Stimulated activated CD4-positive, alpha-beta T cell treated with anti-CD3 and anti-CD28 coated beads, Interleukin-4, amount 100 ng/mL, for 24 hours (primary cell): ENCODE measurements at places on chromosomes 7 and 10.

DNA sequence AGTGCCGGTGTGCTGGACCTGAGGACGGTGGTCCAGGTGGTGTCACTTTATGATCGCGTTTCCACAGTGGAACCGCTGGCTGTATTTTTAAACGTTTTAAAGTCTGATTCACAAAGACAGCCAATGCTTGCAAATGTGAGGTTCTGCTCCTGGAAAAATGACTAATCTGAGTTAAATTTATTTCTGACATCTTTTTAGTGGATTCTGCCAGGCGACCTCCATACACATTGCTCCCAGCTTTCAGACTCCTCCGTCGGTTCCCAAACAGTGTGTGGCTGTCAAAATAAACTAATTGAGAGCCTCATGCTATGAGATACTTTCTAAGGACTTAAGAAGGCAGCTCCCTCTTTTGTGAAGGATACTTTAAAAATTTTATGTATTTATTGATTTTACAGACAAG is 12.7 kb upstream of the TTYH3 start:
- DNase-seq = no peak

DNA sequence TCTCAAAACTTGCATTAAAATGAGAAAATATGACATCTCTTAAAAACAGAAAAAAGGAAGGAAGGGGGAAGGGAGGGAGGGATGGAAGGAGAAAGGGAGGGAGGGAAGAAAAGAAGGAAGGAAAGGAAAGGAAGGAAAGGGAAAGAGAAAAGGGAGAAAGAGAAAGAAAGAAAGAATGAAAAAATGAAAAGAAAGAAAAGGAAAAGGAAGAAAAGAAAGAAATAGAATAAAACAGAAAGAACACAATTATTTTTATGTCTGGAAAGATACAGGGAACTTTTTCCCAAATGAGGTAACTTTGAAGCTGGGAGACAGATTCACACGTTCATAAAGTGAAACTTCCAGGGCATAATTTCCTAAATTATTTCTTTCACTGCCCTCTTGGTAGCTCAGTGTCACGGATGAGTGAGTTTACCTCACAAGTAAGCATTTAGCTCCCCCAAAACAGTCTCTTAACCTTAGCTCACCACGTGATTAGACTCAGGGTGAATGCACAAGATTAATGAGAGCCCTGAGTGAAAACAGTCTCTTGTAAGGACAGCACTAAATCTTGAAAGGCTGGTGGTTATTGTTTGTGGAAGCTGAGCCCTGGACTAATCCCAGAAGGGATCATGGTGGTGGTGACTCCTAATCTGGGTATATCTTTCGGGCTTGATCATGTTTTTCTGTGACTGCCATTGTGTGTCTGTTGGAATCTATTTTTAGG is 74.1 kb upstream of the HDAC9 start:
- no peak for DNase-seq

DNA sequence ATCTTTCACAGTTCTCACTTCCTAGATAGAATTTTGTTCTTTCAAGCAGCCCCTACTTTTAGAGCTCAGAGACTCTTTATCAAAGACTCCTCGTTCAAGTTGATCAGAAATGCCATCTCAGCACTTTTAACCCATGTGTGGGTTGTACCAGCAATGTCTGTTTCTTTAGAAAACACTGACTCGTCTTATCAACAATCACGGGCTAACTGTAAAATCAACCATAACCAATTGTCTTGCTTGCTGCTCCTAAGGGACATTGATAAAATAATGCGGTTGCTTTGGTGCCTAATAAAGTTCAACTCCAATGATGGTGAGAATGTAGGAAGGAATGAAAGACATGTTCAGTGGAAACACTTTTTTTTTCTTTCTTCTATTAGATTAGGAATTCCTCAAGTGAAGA is 12.9 kb upstream of the CDK6 start:
- no peak for DNase-seq

DNA sequence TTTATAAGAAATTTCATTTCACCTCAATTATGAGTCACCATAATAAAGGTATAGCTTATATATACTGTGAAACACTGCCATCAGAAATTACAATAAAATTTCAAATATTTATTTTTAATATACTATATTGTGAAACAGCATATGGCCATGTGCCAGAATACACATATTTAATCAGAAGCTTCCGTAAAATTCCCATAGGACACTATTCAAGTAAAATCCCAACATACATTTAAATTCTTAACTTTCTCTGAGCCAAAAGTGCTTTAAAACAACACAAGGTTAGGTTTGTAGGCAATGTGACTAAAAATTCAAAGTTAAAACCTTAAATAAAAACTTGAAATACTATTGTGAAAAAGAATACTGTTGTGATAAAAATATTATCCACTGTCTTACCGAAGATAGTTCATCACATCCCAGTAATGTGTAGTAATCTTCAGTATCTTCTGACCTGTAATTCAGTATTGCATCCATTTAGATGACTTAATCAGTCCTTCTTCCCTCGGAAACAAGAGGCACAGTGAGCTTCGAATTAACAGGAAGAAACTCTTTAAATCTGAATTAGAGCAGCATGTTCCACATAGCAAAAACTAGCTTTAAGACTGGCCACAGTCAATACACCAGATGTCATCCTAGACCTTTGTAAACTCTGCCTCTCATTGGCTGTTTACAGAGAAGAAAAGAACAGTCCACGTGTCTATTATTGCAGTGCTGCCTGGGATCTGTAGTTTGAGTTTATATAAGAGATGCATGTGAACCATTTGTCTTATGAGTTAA is at the start of gene DNAJC12:
Gene DNAJC12, minus strand, starts transcription at position 648 of the 774 bp plus-strand sequence. Its CDS starts 177 bp downstream, at position 471.
- DNase-seq = no peak

- no peak for DNase-seq
These were observed 131.8 kb downstream of the BMPER start for GRCh38 chr7:34036972-34037792.

GRCh38 chr10:1251769-1252168 is 195.6 kb downstream of the WDR37 start:
- no peak for DNase-seq

DNA sequence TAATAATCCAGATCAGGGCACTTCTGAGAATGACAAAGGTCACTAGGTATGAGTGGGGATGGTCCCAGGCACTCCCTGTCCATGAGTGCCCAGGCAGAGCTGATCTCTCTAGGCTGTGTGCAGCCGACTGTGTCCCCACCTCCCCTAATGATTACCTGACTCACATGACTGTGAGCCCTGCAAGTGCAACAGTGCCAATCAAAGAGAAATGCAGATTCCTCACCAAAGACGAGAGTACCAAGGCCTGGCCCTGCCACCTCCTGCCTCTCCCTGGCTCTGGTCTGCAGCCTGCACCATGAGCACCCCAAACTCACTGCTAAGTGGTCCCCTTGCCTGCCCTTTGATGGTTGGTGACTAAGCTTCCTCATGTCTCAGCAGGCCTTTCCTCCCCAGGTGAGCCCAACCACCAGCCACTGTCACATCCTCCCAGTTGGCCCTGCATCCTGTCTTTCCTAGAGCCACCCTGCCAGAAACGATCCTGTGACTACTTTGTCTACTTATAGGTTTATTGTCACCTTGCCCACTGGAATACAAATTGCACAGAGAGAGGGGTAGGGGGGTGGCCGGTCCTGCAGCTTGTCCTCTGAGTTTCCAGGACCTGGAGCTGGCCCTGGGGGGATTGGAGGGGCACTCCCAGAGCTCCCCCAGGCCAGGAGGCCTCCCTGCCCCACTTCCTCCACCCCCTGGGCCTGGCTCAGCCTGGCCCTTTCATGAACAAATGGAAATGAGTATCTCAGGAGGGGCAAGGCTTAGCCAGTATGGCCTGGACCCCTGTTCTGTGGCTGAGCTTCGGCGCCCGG is 22.4 kb upstream of the GDF10 start:
- DNase-seq = peak; percentile 30

- no peak for DNase-seq
These were observed 80.9 kb downstream of the NEURL1 start for GRCh38 chr10:103574097-103575061.

DNA sequence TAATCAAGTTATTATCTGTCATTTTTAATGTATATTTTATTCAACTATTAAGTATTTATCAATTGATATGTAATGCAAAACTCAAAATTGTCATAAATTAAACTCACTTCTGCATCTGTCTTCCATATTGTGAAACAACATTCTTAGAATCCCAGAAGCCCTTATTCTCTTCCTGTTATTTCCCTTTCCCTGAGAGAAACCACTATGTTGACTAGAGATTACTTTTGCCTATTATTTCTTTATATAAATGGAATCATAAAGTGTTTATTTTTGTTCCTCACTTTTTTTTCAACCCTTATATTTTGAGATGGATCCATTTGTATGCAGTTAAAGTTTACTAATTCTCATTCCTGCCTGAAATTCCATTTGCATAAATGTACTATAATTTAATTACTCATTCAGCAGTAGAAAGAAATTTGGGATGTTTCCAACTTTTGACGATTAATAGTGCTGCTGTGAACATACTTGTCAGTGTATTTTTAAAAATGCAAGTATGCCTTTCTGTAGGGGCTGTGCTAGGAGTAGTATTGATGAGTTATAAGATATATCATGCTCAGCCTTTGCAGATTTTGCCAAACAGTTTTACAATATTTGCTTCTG is 211.2 kb downstream of the SEMA3D start:
- no peak for DNase-seq

GRCh38 chr7:157401567-157402387 is 65.0 kb downstream of the DNAJB6 start:
- DNase-seq = no peak

DNA sequence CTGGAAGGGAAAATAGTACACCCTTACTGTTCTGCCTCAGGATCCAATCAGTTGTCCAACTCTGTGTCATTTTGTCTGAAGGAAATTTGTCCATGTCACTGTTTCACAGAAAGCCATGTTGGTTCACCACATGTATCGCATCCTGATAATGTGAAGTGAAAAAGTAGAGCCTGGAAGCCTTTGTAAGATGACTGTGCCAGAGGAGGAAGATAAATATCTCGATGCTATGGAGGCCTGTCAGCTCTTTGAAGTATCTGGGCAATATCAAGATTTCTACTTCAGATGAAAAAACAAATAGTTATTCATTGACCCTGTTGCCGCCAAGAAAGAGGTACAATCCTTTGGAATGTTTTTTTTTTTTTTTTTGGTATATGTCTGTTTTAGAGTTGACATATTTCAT is 270.5 kb downstream of the PHF14 start:
- no peak for DNase-seq

- DNase-seq = no peak
These were observed 60.7 kb downstream of the ZNF783 start for GRCh38 chr7:149322737-149323136.

DNA sequence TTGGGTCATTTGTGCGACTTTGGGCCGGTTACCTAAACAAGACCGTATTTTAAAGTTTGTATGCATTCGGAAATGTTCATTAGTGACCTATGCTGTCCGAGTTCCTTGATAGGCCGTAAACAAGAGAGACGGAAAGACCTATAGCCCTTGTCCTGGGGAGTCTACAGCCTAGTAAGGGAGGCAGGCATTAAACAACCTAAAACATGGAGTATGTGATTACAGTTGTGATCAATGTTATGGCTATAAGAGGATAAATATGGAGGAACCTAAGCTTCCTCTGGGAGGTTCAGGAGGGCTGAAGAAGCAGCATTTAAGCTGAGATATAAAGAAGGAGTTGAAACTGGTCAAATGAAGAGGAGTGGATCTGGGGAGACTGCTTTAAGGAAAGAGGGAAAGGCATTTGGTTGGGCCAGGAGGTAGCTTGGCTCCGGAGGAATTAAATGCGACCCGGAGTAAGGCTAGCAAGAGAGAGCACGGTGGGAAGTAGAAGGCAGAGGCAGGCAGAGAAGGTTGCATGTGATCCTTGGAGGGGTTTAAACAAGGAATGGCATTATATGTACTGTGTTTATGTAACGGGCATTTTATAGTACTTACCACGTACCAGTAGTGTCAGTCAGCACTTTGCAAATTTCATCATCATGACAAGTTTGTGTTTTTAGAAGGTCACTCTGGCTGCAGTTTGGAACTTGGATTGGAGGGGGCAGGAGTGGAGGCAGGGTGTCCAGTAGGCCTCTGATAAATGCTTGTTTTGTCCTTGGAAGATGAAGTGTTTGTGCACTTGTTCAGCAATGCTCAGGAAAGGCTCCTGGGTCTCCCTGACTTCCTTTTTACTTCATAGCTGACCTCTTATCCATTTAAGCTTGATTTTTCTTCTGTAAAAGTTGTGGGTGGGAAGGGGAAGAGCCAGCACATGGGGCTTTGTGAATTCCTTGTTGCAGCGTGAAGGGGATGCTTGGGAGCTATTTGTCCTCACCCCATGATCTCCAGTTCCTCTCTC is 1.0 kb upstream of the AVPI1 start:
- no peak for DNase-seq

DNA sequence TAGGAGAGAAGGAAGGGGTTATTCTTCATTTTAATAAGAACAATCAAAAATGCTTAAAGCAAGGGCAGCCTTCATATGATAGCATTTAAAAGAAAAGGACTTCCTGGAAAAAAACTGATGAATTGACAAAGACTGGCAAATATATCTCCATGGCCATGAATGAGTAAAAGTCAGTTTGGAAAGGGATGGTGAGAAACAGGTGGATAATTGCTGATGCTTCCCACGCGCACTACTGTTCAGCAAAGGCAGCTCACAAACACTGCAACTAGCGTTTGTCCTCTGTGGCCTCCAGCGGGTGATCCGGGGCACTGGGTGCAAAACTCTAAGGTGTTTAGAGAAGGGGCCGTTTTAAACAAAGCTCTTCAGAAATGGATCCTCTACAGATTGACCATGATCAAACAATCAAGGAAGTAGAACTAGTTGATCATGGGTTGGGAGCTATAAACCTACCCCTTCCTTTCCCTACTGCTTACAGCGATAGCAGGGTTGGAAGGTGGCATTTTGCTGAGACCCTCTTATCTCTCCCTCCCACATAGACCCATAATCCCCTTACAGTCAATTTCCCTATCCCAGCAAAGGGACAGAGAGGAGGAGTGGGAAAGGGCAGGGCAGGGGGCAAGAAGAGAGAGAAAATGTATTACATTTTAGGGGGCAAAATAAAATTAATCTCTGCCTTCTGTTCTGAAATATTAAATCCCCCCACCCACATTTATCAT is 53.8 kb downstream of the SMURF1 start:
- no peak for DNase-seq

DNA sequence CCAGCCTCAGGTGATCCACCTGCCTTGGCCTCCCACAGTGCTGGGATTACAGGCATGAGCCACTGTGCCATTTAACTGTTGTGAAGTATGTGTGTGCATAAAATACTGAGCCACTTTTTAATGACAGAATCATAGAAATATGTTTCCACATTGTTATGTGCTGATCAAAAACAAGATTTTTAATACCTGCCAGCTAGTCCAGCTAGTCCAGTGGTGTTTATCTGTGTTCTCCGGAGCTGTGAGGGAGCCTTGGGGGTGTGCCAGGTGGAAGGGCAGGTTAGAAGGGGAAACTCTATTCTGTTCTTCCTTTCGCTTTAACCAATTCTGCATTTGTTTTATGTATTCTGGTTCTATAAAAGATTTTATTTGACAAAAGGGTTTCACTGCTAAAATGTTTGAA is 7.0 kb downstream of the FAM221A start:
- DNase-seq = no peak

DNA sequence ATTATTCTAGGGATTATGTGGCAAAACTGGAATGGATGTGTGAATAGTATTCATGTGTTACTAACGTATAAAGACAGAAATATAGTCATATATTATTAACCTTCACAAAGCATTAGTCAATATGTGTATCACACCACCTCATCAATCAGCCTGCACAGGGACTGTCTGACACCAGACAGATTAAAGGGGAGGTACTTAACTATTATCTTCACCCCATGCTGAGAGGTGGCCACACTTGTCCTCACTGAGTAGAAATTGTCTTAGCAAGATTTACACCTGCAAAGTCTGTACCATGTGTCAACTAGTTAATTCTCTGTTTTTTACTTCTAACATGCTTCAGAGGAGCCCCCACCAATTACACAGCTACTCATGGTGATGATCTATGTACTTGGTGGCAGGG is 146.3 kb upstream of the LRGUK start:
- DNase-seq = no peak
